ENCODE measurements at places on chromosomes 16 and 17.

- DNase-seq, result no peak
Observed at GRCh38 chr16:12664164-12664733, 139.4 kb downstream of the CPPED1 start.

DNA sequence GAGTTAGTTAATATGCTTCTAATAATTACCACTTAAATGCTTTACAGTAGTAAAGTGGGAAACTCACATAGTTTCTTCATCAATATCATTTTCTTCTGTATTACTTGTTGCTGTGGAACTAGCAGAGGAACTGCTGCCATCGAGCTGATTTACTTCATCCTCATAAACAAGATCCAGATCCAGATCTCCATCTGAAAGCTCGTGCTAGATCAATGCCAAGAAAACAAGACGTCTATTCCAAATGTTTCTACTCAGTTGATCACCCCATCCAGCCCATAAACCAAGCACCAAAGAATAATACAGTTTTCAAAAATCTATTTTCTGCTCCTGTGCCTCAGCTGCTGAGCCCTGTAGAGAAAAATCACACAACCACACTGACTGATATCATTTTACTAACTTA, 59.1 kb downstream of the TRIM37 start:
- DNase-seq, result no peak

DNA sequence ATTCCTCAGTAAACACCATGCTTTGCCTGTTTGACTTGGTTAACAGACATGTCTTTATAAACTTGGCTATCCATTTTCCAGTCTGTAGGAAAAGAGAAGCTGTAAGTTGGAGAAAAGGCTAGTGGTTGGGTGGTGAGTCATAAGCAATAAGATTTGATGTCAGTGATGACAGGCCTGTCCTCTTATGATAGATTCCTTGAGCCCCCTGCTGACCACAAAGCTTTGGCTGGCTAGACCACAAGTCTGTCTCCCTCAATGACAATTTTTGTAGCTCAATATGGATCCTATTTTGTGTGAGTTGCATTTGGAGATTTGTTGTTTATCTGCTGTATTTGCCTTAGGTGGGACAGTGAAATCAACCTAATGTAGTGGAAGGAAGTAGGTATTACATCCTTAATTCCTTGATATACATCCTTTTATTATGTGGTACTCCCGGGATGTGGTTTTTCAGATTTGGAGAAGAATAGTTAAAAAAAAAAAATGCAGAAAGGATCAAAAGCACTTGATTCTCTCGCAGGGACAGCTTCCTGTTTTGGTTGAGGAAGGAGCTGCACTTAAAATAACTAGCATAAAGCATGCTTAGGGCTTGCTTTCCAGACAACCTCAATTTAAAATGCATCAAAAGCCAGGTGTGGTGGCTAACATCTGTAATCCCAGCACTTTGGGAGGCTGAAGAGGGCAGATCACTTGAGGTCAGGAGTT, 67.4 kb downstream of the SIAH1 start:
- peak; percentile 63 for DNase-seq

DNA sequence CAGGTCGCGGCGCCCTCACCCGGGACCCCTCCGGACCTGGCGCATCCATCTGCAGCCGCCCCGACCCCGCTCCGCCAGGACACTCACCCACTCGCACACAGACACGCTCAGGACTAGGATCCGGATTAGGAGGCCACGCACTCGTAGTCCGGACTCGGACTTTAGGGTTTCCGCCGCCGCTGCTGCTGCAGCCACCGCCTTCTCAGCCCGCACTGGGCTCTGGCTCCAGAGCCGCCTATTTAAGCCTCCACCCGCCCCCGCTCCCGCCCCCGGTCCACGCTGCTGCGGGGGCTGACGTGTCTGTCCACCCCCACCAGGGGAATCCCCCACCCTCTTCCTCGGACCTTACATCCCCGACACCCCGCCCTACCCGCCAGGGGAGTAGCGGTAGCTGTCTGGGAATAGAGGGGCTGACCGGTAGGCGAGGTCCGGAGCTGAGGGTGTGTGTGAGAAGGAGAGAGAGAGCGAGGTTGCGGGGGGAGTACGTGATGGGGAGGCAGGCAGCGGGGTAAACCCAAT, at the start of gene RRAD:
Gene RRAD, minus strand, starts transcription at position 214 of the 519 bp plus-strand sequence. CDS start 356 bp downstream, outside the sequence.
- DNase-seq, result no peak

DNA sequence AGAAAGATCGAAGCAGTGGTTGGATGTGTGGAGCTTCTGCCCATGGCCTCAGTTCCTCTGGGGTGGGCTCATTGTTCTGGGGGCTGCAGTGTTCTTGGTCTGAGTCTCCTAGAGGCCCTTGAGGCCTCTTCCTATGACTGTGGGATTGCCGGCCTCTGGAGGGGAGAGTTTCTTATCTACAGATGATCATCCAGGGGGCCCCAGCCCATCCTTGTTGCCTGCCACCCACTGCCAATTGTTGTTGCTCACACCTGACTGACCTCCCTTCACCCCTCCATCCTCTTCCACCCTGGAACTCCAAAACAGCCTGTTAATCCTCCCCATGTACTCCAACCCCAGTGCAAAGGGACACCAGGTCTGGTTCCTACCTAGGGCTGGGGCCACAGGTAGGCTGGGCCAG, 5.9 kb downstream of the B3GNT9 start:
- DNase-seq, result no peak

DNA sequence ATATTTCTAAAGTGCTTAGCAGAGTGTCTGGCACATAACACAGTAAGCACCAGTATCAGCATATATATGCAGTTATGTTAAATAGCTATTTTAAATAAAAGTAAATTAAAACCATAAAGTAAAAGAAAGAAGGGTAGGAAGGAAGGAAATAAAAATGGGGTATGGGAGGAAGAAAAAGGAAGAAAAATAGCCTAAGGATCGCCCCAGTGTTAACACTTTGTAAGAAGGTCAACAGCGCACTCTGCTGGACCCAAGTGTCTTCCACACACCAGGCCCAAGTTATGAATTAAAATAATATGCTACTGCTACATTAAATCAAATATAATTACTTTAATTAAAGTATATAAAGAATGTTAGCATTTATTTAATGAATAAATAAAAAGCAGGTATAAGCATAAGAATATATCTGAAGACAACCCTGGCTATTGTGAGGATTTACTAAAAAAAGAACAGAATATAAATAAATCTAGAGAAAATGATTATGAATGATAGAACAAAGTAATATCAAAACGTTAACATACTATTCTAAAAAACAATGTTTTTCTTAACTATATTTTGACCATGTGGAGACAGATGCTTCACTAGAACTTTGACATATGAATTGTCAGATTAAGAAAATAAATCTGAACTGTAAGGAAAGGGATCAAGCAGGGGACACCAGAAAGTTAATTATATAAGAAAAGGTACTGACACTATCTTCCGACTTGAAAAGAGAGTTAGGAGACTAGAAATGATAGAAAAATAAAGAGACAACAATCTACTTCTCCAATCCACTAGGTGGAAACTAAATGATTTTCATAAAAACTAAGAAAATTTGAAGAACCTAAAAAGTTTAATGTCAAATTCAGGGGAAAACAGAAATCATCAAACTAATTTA, 25.9 kb downstream of the BRIP1 start:
- peak; percentile 48 for DNase-seq

Data from activated CD4-positive, alpha-beta T cell treated with anti-CD3 and anti-CD28 coated beads, Interleukin-10, Interleukin-2, amounts not matched to agents 100 ng/mL and 50 ng/mL, durations not matched to agents 16 hours and 8 hours (primary cell).